GM23248 (cell line): ENCODE measurements at places on chromosomes 7 and 10. TPM values are rescaled to one million over a fixed set of nuclear protein-coding genes. Genes with fewer than 3 reads are reported as not detected.

NRP1 gene
- total RNA-seq: 134 and 152 TPM in 2 replicates

MRLN gene
- not detected in 2 replicates for total RNA-seq

METTL27 gene
- total RNA-seq: 3.5 and 5.3 TPM in 2 replicates

STK31 gene
- not detected in 2 replicates for total RNA-seq

- H3K27me3 ChIP-seq: no peaks in the 10 kb centered on the region
- H3K4me1 ChIP-seq: peaks cover 13% of the 10 kb centered on the region
- H3K4me3 ChIP-seq: no peak overlapping the region
- no peaks in the 10 kb centered on the region for H3K36me3 ChIP-seq
- H3K27ac ChIP-seq: no peak overlapping the region
Observed at GRCh38 chr7:5550831-5551230, 127.2 kb upstream of the TNRC18 start.

DNA sequence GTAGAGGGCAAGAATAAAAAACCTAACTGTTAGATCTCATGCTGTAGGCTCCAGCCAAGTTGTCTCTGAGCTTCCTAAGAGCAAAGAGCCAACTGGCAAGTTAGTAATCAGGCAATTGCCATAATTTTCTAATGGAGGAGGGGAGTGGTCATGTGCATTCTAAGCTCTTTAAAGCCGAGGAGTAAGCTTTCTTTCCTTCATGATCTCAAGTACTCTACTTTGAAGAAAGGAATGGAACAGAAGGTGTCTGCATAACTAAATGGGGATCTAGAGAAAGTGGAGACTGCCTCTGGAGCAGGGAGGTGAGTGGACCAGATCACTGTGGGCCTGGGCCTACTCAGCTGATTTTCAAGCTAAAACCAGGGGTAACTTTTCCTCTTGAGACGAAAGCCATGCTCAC is 37.7 kb upstream of the TOMM7 start:
- H3K27me3 ChIP-seq: no peaks in the 10 kb centered on the region
- peaks cover 61% of the 10 kb centered on the region for H3K4me1 ChIP-seq
- peak overlapping the region; percentile 98 for H3K27ac ChIP-seq
- DNase-seq: no peak
- peaks cover 26% of the 10 kb centered on the region for H3K36me3 ChIP-seq

DNA sequence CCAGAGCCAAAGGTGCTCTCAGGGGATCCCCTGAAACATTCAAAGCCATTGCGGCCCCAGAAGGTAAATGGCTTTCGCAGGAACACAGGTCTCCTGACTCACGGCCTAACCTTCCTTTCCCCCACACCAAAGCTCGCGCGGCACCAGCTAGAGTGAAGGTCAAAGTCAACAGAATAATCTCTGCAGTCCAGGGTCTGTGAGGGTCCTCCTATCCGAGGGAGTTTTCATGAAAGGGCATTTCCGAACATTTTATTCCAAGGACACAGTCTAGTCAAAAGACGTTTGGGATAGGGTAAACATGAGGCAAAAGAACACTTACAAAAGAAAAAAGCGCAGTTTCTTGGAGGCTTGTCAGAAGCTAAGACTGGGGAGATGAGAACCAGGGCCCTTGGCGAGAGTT is 559 bp upstream of the STEAP2 start:
- H3K4me1 ChIP-seq: peaks cover 35% of the 10 kb centered on the region
- H3K27me3 ChIP-seq: no peaks in the 10 kb centered on the region
- H3K4me3 ChIP-seq: peak overlapping the region; percentile 85
- H3K36me3 ChIP-seq: no peaks in the 10 kb centered on the region

GRCh38 chr10:77959384-77959783 is 32.8 kb upstream of the DLG5 start:
- DNase-seq: no peak
- H3K4me1 ChIP-seq: no peaks in the 10 kb centered on the region
- no peaks in the 10 kb centered on the region for H3K27me3 ChIP-seq
- no peaks in the 10 kb centered on the region for H3K36me3 ChIP-seq
- H3K4me3 ChIP-seq: no peak overlapping the region
- no peak overlapping the region for H3K27ac ChIP-seq

GRCh38 chr7:142568435-142569097 is 180.7 kb upstream of the PRSS1 start:
- H3K27me3 ChIP-seq: no peaks in the 10 kb centered on the region
- peak; percentile 92 for DNase-seq
- peak overlapping the region; percentile 30 for H3K27ac ChIP-seq
- H3K4me1 ChIP-seq: peaks cover 40% of the 10 kb centered on the region
- H3K36me3 ChIP-seq: no peaks in the 10 kb centered on the region
- 0 out of 2 replicates have a peak overlapping the region, but pooled peaks have one; percentile 0 for H3K4me3 ChIP-seq

GRCh38 chr10:22606164-22606614 is 108.2 kb downstream of the PIP4K2A start:
- no peak overlapping the region for H3K4me3 ChIP-seq
- H3K4me1 ChIP-seq: peaks cover 17% of the 10 kb centered on the region
- H3K27ac ChIP-seq: no peak overlapping the region
- DNase-seq: peak; percentile 51

GRCh38 chr10:78648256-78648860 is 420.4 kb upstream of the ZMIZ1 start:
- no peaks in the 10 kb centered on the region for H3K36me3 ChIP-seq
- peak; percentile 62 for DNase-seq
- H3K27me3 ChIP-seq: no peaks in the 10 kb centered on the region
- H3K4me3 ChIP-seq: no peak overlapping the region

- peak overlapping the region; percentile 96 for H3K27ac ChIP-seq
- no peak overlapping the region for H3K4me3 ChIP-seq
- 0 out of 2 replicates have a peak, but pooled peaks cover 7% of the 10 kb centered on the region for H3K36me3 ChIP-seq
- no peaks in the 10 kb centered on the region for H3K27me3 ChIP-seq
- DNase-seq: no peak
Observed at GRCh38 chr10:93469454-93469853, 12.7 kb downstream of the MYOF start.

- H3K4me1 ChIP-seq: no peaks in the 10 kb centered on the region
- DNase-seq: no peak
- no peak overlapping the region for H3K27ac ChIP-seq
- no peaks in the 10 kb centered on the region for H3K27me3 ChIP-seq
Observed at GRCh38 chr7:3041986-3042675, 1.5 kb downstream of the CARD11 start.

DNA sequence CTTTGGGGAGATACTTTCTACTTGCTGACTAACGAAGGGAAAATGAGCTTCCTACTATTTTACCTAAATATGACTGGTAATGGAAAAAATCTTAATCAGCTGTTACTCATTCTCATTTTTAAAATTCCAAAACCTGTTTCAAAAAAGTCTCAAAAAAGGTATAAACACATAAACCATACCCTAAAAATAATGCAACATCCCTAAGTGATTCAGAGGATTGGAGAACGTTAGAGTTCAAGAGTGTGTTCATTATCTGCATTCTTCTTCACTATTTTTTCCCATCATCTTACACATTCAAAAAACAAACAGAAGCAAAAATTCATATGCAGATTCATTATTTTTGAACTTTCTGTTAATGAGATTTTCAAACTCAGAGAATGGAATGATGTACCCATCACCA is 150.4 kb upstream of the GNAI1 start:
- H3K4me3 ChIP-seq: 0 out of 2 replicates have a peak overlapping the region, but pooled peaks have one; percentile 10
- peaks cover 84% of the 10 kb centered on the region for H3K4me1 ChIP-seq
- no peaks in the 10 kb centered on the region for H3K27me3 ChIP-seq
- H3K36me3 ChIP-seq: no peaks in the 10 kb centered on the region
- H3K27ac ChIP-seq: peak overlapping the region; percentile 82

DNA sequence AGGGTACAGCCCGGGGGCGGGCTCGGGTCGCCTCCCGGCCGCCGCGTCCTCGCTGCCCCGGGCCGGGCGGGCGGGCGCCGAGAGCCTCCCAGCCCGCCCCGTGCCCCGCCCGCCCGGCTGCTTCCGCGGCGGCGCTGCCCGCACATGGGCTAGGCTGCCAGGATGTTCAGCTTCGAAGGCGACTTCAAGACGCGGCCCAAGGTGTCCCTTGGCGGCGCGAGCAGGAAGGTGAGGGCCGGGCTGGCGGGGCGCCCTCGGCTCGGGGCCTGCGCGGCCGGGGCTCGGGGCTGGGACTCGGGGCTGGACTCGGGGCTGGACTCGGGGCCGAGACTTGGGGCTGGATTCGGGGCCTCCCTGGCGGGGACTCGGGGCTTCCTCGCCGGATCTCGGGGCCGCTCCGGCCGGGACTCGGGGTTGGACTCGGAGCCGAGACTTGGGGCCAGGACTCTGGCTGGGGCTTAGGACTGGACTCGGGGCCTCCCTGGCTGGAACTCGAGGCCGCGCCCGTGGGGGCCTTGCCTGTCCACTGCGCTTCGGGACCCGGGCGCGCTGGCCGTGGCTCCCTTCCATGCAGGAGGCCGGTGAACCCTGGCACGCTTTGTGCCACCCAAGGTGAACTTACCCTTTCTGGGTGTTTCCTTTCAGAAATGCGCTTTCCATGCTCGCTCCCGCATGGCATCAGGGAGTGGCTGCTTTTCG is 534 bp downstream of the UBE3C start:
- no peaks in the 10 kb centered on the region for H3K36me3 ChIP-seq
- H3K4me3 ChIP-seq: peak overlapping the region; percentile 98
- DNase-seq: peak; percentile 80
- H3K27ac ChIP-seq: peak overlapping the region; percentile 75

DNA sequence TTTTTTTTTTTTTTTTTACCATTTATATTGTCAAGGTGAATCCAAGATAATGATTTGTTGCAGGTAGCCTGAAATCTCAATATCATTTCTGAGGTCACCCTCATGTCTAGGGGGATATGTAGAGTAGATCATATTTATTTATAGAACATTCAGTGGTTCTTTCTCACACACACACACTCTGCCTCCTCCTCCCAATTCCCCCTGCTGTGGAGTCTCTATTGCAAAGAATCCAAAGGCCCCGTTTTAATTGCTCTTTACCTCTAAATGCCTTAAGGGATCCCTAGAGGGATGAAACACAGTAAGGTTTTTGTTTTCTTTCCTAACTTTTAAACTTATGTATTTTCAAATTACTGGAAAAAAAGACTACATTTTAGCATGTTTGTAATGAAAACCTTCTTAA is 170.0 kb downstream of the PRKG1 start:
- H3K4me3 ChIP-seq: peak overlapping the region; percentile 18
- no peaks in the 10 kb centered on the region for H3K36me3 ChIP-seq
- no peaks in the 10 kb centered on the region for H3K27me3 ChIP-seq
- peak overlapping the region; percentile 37 for H3K27ac ChIP-seq
- peaks cover 21% of the 10 kb centered on the region for H3K4me1 ChIP-seq

DNA sequence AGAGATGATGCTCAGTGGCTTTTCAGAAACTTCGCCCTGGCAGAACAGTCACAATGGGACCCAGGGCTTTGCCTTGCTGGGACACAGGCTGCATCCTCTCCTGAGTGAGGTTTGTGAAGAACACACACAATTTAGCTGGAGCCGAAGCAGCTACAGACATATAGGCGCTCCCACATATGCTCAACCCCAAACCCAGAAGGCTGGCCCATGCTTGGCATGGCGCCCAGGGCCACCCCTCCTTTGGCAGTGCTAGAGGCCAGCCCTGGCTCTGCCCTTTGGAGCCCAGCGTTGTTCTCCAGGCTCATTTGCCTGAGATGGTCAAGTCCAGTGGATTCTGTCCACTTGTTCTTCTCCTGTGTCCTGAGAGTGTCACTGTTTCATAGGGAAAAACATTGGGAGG is 94.4 kb downstream of the WDFY4 start:
- no peaks in the 10 kb centered on the region for H3K4me1 ChIP-seq
- H3K27ac ChIP-seq: no peak overlapping the region
- H3K36me3 ChIP-seq: no peaks in the 10 kb centered on the region
- no peak for DNase-seq
- peaks cover 19% of the 10 kb centered on the region for H3K27me3 ChIP-seq
- H3K4me3 ChIP-seq: no peak overlapping the region

- no peak overlapping the region for H3K27ac ChIP-seq
- H3K36me3 ChIP-seq: no peaks in the 10 kb centered on the region
- DNase-seq: no peak
- H3K4me1 ChIP-seq: no peaks in the 10 kb centered on the region
Observed at GRCh38 chr10:96820765-96821164, 11.3 kb upstream of the LCOR start.

DNA sequence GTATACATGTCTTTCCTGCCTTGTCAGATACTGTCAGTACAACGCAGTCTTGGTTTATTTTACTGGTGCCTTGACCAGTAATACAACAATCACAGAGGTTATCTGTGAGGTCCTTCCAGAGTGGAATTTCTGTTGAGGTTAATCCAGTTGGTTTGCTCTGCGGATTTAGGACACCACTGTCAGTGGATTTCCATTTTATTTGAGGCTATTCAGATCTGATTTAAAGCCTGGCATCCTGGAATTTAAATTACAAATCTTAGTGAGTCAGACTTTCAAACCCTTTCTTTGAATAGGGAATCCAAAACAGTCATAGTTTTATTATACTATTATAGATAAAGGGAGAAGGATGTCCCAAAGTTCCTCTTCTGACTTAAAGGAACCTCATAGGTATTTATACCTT is 40.5 kb downstream of the ANLN start:
- DNase-seq: peak; percentile 7
- no peaks in the 10 kb centered on the region for H3K27me3 ChIP-seq
- no peaks in the 10 kb centered on the region for H3K4me1 ChIP-seq
- peaks cover 11% of the 10 kb centered on the region for H3K36me3 ChIP-seq
- no peak overlapping the region for H3K4me3 ChIP-seq
- no peak overlapping the region for H3K27ac ChIP-seq

DNA sequence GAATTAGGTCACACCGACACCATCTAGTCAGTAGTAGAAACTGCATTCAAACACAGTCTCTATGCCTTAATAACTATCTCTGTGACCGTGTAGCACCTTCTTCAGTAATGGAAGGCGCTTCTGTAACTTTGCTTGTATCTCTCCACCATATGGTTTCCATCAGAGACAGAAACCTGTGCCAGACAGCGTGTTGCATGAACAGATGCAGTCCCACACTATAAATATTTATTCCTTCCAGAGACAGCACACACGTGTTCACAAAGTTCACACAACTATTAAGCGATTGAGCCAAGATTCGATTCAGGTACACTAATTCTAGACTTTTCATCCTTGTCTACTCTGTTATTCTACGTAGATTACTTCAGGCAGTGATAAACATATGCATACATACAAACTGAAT is 873.9 kb upstream of the MBL2 start:
- no peak for DNase-seq
- no peaks in the 10 kb centered on the region for H3K27me3 ChIP-seq
- H3K4me1 ChIP-seq: no peaks in the 10 kb centered on the region
- no peak overlapping the region for H3K4me3 ChIP-seq
- H3K36me3 ChIP-seq: no peaks in the 10 kb centered on the region

GRCh38 chr7:26930845-26931244 is 66.5 kb upstream of the SKAP2 start:
- H3K4me1 ChIP-seq: peaks cover 15% of the 10 kb centered on the region; the same call in 1 of the 2 replicates
- no peaks in the 10 kb centered on the region for H3K36me3 ChIP-seq
- H3K27me3 ChIP-seq: no peaks in the 10 kb centered on the region
- H3K27ac ChIP-seq: no peak overlapping the region
- no peak for DNase-seq

GRCh38 chr7:1096156-1097119 is 8.5 kb downstream of the GPER1 start:
- H3K4me3 ChIP-seq: no peak overlapping the region
- DNase-seq: no peak
- H3K27ac ChIP-seq: no peak overlapping the region
